ENCODE measurements at places on chromosomes 11 and 22. TPM values are rescaled to one million over a fixed set of nuclear protein-coding genes. Genes with fewer than 3 reads are reported as not detected.

Gene CRYBB2
- not detected for total RNA-seq

Gene E2F8
- 4.2 TPM for total RNA-seq

Gene SHANK2
- 2.6 TPM for total RNA-seq

Gene AP5B1
- total RNA-seq = 2.1 TPM

Gene SAC3D1
- total RNA-seq = 5.2 TPM

Gene ADAMTS15
- total RNA-seq = 15.7 TPM

Gene B4GALNT4
- total RNA-seq = 5.2 TPM

Gene IL17REL
- total RNA-seq = not detected

Measured in skeletal muscle tissue (tissue), 5 donors.